ENCODE measurements at places on chromosomes 5 and 9.
A peak's percentile ranks its signal among the peaks of the same experiment; 100 is the strongest.

DNA sequence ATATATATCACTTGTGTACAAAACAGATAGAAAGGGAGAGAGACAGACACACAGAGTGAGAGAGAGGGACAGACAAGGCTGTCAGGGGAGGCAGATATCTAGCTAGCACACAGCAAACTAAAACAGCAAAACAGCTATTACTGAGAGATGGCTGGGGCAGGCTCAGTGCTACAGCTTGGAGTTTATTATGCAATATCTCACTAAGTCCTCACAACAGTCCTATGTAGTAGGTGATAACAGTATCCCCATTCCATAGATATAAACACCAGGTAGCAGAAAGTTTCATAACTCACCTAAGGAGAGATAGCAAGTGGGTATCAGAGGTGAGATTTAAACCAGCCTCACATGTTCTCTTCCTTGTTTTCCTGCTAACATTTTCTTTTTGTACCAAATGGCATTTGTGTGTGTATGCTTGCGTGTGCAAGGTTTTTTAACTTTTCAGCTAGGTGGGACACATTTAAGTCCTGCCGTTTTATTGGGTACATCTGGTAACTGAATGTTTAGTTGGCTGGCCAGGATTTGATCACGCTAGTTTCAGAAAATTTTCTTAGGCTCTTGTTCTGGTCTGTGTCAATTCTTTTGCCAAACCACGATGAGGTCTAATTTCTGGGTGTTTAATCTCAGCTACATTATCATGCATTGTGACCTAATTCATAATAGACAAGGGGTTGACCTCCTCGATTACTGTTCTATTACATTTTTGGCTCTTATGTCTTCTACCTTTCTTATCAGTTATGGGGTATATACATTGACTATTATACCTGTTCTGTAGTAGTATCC lies 105.1 kb downstream of the LMNB1 start:
- no peak for DNase-seq

DNA sequence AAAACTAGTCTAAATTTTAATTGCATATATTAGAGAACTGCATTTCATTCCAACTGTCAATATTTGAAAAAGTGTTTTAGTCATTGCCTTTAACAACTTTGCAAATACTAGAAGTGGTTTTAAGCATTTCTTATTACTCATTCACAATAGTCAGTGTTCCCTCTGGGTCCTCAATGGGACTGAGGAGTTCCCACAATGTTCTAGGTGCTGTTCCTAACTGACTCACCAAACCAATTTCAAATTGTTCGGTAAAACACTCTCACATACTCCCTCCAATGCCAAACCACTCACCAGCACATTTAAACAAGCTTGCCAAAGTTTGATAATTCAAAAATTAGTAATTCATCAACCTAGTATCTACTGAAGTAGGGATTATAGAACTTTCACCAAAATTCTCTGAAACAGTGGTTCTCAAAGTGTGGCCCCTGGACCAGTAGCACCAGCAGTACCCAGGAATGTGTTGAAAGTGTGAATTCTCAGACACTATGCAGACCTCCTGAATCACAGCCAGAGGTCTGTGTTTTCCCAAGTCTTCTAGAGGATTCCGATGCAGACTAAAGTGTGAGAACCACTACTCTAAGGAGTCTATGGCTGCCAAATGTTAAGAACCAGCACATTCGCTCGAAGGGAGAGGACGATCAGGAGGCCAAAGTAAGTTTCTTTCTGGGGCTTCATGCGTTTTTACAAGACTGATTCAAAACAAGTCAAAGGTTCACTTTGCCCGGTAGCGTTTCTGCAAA lies 72.8 kb downstream of the APBA1 start:
- DNase-seq: no peak

- no peak for DNase-seq
Observed at GRCh38 chr5:102314328-102314727, 18.2 kb upstream of the SLCO4C1 start.

DNA sequence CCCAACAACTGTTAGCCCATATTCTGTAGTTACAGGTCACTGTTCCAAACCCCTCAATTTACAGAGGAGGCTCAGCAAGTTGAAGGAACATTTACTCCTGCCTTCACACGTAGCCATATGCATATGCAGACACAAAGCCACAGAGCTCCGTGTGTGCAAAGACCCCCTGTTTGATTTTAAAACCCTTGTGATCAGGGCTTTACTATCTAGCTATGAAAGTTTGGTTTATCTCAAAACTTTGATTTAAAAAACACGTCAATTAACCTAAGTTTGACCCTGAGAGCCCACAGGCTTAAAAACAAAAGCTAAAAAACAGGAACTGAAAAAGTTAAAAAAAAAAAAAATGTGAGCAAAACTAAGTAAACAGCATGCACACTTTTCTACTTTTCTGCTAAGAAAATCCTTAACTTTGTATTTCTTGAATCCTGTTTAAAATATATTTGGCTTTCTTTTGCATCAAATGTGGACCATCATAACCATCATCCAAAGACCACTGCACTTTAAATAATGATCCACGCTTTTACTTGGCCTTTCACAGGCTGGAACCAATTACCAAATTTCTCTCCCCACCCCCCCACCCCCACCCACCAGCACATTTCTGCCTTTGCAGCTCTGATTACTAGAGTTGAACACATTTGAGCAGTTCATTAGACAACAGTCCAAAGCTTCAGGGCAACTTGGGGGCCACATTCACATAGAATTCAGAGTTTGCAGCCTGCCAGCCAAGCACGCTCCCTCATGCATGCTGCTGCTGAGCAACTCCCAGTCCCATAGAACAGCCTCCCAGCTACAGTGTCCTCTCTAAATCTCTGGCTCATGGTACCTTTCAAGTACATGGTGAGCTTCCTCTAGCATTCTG lies 128.8 kb upstream of the MAP3K1 start:
- DNase-seq: no peak

- DNase-seq: no peak
Observed at GRCh38 chr5:155150012-155150411, 136.5 kb downstream of the KIF4B start.

- peak; percentile 33 for DNase-seq
Observed at GRCh38 chr5:56148453-56148971, 84.6 kb downstream of the ANKRD55 start.

DNA sequence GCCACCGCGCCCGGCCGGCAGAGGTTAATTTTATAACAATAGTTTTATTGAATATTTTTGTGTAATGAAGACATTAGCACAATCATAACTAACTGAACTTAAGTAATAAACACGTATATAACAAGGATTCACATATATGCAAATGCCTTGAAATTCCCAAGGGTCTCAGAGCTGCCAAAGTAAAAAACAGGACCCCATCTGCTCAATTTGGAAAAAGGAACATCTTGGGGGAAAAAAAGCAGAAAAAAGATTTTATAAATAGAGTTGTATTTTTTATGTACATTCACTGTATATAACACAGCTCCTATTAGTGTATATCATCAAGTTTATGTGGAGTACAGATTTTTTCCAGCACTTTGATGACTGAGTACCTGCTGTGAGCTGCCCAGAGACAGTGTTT lies 366.7 kb downstream of the BRINP1 start:
- DNase-seq: no peak

GRCh38 chr5:126370796-126371718 lies 52.2 kb upstream of the GRAMD2B start:
- DNase-seq: no peak

GRCh38 chr5:57715296-57715695 lies 232.7 kb upstream of the ACTBL2 start:
- no peak for DNase-seq

DNA sequence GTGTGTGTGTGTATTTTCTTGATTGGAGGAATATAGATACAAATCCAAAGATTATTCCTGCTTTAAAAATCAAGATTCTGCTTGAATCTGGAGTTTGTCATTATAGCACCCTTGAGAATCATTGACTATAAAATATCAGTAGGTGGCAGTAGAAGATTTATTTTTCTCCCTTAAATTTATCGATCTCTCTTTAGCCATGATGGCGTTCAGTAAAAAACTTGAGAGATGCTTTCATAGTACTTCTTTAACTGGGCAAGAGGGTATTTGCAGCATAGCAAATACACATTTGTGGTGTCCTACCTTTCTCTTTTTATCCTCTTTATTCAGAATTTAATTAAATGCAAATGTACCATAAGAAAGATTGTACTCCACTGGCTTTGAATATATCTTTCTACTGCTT lies 307.7 kb downstream of the ADGRV1 start:
- DNase-seq: peak; percentile 8

DNA sequence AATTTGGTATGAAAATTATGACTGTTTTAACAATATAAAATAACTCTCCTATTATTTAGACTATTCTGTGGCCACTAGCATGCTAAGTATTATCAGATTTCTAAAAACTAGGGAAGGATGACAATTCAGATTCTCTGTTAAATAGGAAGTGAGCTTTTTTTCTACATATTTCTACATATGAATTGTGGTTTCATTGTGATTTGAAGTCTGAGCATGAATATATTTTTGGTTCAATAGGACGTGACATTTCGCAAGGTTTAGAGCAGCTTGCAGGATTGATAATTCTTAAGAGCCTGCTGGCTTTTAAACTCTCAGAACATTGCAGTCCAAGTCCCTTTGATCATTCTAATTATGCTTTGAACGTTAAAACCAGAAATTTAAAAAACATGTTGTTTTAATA lies 82.9 kb downstream of the ADGRV1 start:
- no peak for DNase-seq

All from GM19239 (cell line).